Astrocyte of the hippocampus (primary cell): ENCODE measurements at places on chromosomes 11 and 22.

- DNase-seq, result no peak
These were observed 43.0 kb downstream of the KREMEN1 start for GRCh38 chr22:29115682-29116288.

DNA sequence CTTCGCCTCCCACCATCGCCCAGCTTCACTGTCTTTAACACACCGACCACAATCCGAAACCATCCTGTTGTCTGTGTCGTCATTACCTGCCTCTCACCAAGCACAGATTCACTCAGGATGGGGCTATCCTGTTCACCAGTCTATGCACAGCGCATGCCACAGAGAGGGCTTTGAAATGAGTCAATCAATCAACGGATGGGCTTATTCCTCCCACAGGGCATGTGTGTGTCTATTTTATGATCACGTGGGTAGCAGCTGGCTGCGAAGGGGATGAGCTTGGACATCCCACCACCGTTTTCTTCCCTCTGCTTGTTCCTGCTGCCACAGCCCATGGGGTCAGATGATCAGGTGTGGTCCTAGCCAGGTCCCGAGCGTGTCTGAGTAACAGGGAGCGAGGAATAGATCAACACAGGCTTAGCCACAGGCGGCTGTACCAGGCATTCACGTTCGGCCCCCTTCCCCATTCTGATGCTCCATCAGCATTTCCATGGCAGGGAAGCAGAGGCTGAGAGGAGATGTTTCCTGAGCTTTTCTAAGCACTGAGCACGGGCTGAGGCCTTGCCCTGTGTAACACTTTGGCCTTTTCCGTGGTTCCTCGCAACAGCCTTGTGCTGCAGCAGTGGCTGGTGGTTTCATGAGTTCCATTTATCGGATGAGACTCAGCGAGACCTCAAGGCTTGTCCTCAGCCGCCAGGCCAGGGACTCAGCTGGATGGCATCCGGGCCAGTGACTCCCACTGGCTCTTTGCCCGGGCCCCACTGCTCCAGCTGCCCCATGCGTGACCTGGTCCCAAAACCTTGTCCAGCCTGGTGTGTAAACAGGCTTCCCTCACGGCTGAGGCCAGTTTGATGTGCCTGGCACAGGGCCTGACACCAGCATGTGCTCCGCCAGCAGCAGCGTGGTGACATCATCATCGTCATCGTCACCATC, 48.1 kb upstream of the FGF3 start:
- peak; percentile 85 for DNase-seq

DNA sequence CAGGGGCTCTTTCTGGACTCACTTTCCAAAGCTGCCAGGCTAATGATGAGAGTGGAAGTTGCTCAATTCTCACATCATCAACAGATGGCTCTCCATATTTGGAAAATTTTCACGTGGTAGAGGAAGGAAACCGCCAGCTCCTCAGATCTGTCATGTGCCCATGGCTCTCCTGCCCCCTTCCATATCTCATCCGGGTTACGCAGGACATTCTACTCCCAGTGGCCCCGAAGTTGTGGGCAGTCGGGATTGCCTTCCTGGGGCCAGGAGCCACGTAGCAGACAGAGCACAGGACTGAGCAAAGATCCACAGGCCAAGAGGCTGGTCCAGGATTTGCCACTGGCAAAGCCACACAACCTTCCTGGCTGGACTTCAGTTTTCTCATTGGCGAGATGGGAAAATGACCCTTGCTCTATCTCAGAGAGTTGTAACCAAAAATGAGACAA, 38.8 kb downstream of the RPUSD4 start:
- DNase-seq, result no peak

- no peak for DNase-seq
These were observed 46.5 kb upstream of the GALNT18 start for GRCh38 chr11:11668274-11668673.

DNA sequence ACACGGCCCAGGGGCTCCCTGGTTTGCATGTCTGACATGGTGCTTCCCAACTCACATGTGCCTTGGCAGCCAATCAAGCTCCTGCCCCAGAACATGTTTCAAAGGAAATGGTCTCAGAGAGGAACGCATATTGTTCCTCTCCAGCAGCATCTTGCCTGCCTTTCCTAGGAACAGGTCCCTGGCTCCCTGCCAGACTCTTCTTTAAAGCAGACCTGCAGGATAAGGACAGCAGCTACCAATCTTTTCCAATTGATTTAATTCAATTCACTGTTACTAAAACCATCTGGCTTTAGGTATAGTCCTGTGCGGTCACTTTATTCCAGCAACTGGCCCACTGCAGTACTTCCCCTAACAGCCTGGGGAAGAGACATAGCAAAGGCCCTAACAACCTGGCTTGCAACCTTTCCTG, 79.9 kb downstream of the AMBRA1 start:
- DNase-seq, result peak; percentile 59

DNA sequence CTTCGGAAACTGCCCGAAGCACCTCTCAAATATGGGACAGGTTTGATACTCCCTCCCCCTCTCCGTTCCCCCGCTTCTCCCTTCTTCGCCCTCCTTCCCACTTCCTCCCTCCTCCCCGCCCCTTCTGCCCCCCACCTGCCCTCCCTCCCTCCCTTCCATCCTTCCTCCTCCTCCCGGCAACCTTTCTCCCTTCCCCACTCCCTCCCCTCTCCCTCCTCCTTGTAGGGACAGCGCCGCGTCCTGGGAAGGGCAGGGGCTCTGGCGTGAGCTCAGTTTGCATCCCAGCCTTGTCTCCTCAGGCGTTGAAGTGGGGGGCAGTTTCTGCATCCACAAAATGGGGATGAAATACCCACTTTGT, 6.1 kb upstream of the NFAM1 start:
- no peak for DNase-seq

GRCh38 chr11:15805726-15806125, 550.6 kb downstream of the SOX6 start:
- DNase-seq, result no peak

DNA sequence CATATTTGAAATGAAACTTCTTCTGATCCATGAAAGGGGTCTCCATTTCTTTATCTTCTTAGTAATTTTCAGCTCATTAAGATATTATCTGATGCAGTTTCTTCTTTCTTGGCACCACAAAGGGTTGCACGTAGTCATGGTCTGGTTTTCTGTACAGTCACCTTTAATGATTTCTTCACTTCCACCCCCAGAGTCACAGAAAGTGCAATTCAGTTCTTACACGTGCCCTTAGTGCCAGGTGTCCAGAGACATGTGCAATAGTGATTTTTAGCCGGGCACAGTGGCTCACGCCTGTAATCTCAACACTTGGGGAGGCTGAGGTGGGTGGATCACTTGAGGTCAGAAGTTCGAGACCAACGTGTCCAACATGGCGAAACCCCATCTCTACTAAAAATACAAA, 202.8 kb upstream of the MTNR1B start:
- DNase-seq, result no peak

- DNase-seq, result no peak
These were observed 58.2 kb downstream of the MORC2 start for GRCh38 chr22:30910358-30910757.

- no peak for DNase-seq
These were observed 22.5 kb upstream of the OAF start for GRCh38 chr11:120188371-120188770.

DNA sequence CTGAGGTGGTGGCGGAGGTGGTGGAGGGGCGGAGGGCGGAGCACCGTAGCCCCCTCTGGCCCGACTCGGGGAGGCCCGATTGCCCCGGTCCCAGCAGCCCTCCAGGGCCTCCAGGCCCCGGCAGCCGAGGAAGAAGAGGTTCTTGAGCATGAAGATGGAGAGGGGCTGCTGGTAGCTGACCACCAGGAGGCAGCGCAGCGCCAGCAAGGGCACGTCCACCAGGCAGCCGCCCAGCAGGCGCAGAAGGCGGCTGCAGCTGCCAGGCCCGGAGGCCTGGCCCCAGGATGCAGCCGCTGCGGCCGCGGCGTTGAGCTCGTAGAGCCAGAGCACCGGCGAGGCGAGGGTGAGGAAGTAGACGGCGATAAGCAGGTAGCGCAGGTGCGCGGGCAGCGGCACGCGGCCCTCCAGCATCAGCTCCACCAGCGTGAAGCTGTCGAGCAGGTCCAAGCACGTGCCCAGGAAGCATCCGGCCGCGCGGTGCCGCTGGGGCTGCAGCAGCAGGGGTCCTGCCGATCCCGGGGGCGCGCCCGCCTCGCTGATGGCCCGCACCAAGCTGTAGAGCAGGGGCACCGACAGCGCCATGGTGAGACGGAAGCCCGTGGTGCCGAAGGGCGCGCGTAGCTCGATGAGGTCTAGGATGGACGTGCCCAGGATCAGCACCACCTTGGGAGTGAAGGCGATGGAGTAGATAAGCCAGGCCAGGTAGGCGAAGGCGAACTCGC, 1.5 kb downstream of the TMEM121B start:
- DNase-seq, result peak; percentile 16

- DNase-seq, result no peak
These were observed 23.4 kb downstream of the SYN3 start for GRCh38 chr22:33034753-33035152.

- DNase-seq, result no peak
These were observed 18.6 kb upstream of the CD5 start for GRCh38 chr11:61083601-61084147.

- DNase-seq, result no peak
These were observed 851.1 kb upstream of the FAT3 start for GRCh38 chr11:91373497-91373896.
